Activated CD8-positive, alpha-beta memory T cell treated with anti-CD3 and anti-CD28 coated beads for 36 hours (primary cell): ENCODE measurements at places on chromosomes 7 and 10. TPM values are rescaled to one million over a fixed set of nuclear protein-coding genes. Genes with fewer than 3 reads are reported as not detected.

CALML5 gene
- not detected for total RNA-seq

AKR1C4 gene
- total RNA-seq, result not detected

PPP1R17 gene
- not detected for total RNA-seq

CALHM1 gene
- not detected for total RNA-seq

CYP26C1 gene
- total RNA-seq, result 0.06 TPM

EPHB6 gene
- total RNA-seq, result 5.6 TPM

YAE1 gene
- 17.2 TPM for total RNA-seq

SH2D4B gene
- total RNA-seq, result 0.11 TPM

SORBS1 gene
- 0.95 TPM for total RNA-seq

TMEM120A gene
- 35.2 TPM for total RNA-seq

LFNG gene
- total RNA-seq, result 24.2 TPM

GIMAP6 gene
- 26.5 TPM for total RNA-seq

JMJD1C gene
- total RNA-seq, result 43.2 TPM

ADGRA1 gene
- not detected for total RNA-seq

HOXA1 gene
- 0.15 TPM for total RNA-seq

PTF1A gene
- not detected for total RNA-seq

ACTL6B gene
- total RNA-seq, result not detected

MYOZ1 gene
- total RNA-seq, result not detected

SFTPD gene
- not detected for total RNA-seq

EEPD1 gene
- total RNA-seq, result 0.48 TPM

ANKRD61 gene
- total RNA-seq, result not detected

NXPH1 gene
- not detected for total RNA-seq

HILPDA gene
- 49.9 TPM for total RNA-seq

PTPRE gene
- 38.3 TPM for total RNA-seq

PLXNA4 gene
- 0.04 TPM for total RNA-seq

PTER gene
- 27.0 TPM for total RNA-seq

ASB15 gene
- total RNA-seq, result not detected

ARL5B gene
- 9.0 TPM for total RNA-seq

TAS2R41 gene
- not detected for total RNA-seq

ZWINT gene
- 119 TPM for total RNA-seq

ABCF2 gene
- 96.8 TPM for total RNA-seq

GCK gene
- total RNA-seq, result 1.8 TPM

OGDHL gene
- 0.46 TPM for total RNA-seq

MPP7 gene
- total RNA-seq, result 5.8 TPM

SPDYE5 gene
- not detected for total RNA-seq

GIMAP2 gene
- total RNA-seq, result 32.1 TPM

SPDYE16 gene
- 0.30 TPM for total RNA-seq

SUN3 gene
- total RNA-seq, result not detected

DRGX gene
- total RNA-seq, result not detected

OPALIN gene
- not detected for total RNA-seq

C10orf143 gene
- 4.0 TPM for total RNA-seq

PSMA2 gene
- 191 TPM for total RNA-seq

ZNF425 gene
- 1.4 TPM for total RNA-seq

SYT15 gene
- 0.63 TPM for total RNA-seq

FXYD4 gene
- total RNA-seq, result not detected
